NCI-H345 (cell line): ENCODE measurements at places on chromosomes 4 and X.

GRCh38 chrX:132883358-132883915 lies 75.0 kb downstream of the HS6ST2 start:
- DNase-seq: no peak

GRCh38 chr4:36173905-36174304 lies 70.4 kb downstream of the ARAP2 start:
- DNase-seq: no peak

DNA sequence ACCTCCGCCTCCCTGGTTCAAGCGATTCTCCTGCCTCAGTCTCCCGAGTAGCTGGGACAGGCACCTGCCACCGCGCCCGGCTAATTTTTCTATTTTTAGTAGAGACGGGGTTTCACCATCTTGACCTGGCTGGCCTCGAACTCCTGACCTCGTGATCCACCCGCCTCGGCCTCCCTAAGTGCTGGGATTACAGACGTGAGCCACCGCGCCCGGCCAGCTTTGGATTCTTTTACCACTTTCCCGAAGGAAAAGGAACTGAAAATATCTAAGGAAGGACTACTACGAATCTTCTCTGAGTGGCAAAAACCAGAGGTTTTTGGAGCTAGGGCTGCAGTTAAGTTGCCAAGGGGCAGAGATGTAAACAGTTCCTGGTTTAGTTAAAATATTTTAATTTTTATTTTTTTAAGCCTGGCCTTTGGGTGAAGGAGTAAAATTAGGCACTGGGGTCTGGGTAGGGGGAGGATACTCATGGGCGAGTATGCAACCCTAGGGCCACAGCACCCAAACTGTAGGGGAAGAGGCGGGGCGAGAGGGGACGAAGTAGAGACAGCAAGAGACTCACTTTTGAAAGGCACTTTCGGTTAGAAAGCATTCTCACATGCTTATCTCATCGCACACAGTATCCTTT lies 525 bp upstream of the CISD2 start:
- no peak for DNase-seq

GRCh38 chr4:168930413-168931196 lies 79.5 kb downstream of the CBR4 start:
- DNase-seq: no peak

- no peak for DNase-seq
Observed at GRCh38 chr4:56388306-56388705, 1.0 kb upstream of the AASDH start.

GRCh38 chr4:183658362-183659028 lies 490 bp downstream of the RWDD4 start:
- DNase-seq: no peak

- peak; percentile 59 for DNase-seq
Observed at GRCh38 chr4:26235500-26235899, 85.3 kb upstream of the RBPJ start.

DNA sequence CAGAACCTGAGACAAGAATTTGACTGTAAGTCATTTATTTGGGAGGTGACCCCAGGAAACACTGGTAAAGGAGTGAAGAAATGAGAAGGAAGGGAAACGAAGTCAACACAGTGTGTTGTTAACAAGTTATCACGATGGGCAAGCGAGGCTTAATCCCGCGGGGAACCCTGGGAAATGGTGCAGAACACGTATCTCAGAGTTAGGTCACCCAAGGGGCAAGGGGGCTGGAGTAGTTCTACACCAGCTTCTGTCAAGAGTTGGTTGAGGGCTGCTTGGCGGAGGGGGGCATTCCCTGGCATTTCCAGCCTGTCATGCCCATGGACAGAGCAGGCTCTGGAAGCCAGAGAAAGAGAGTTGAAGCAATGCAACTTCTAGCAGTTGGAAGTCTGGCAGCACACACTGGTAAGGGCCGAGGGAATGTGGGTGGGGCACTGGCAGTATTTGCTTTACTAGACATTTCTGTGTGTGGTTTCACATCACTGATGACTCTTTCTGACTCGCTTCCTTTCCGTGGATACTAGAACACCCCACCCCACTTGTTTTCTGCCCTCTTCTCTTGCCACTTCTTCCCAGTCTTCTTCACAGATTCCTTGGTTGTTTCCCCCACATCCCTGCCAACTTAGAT lies 52.2 kb upstream of the ADGRG2 start:
- DNase-seq: no peak

GRCh38 chrX:49163555-49164419 lies 1.2 kb downstream of the MAGIX start:
- peak; percentile 83 for DNase-seq

GRCh38 chr4:86788826-86789225 lies 60.4 kb downstream of the SLC10A6 start:
- no peak for DNase-seq

DNA sequence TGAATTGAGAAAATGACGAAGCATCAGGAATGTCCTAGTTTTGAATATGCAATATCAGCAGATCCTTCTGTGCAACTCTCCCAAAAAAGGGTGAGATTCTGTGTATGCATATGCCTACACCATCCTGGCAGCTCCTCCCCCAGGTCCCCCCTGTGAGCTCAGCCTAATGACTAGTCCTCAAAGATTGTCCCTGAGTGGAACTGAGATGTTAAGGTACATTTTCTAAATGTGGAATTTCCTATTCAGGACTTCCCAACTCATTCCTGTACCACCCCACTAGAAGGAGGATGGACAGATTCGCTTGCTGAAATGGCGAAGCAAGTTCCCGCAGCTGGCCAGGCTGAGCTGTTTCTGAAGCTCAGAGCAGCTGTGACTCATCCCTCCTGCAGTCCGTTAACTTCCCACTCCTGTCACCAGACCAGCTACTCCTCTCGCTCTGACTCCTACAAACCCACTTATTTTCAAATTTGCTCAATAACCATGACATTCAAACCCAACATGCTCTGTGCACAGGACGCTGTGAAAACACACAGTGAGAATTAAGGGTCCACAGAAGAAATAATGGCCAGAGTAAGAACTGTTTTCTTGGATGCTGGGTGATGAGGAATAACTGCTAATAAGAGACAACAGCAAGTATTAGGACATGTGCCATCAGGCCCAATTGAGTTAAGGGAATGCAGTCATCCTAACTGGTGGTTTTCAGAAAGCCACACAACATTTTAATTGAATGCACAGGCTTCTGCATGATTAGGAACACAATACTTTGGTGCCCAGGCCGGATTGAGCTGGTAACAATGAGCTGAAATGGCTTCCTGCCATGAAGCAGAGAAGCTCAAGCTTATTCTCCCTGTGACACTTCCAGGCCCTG lies 40.0 kb upstream of the IRF2 start:
- no peak for DNase-seq

DNA sequence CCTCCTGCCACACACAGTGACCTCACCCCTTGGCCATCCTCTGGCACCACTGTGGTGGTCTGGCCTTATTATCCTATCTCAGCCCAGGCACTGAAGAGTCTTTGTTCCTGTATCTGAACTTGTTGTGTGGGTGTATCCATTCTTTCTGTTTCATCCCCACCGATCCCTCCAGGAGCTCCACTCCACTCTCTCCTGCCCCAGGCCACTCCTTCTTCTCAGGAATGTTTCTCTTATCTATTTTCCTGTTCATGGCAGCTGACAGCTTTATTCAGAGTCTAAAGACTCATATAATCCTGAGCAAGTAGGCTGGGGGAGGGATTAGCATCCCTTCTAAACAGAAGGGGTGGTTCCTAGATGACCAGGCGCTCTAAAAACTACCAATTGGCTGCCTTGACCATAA lies 150.0 kb downstream of the ANAPC10 start:
- no peak for DNase-seq
